ENCODE measurements at places on chromosomes 6 and 20.

DNA sequence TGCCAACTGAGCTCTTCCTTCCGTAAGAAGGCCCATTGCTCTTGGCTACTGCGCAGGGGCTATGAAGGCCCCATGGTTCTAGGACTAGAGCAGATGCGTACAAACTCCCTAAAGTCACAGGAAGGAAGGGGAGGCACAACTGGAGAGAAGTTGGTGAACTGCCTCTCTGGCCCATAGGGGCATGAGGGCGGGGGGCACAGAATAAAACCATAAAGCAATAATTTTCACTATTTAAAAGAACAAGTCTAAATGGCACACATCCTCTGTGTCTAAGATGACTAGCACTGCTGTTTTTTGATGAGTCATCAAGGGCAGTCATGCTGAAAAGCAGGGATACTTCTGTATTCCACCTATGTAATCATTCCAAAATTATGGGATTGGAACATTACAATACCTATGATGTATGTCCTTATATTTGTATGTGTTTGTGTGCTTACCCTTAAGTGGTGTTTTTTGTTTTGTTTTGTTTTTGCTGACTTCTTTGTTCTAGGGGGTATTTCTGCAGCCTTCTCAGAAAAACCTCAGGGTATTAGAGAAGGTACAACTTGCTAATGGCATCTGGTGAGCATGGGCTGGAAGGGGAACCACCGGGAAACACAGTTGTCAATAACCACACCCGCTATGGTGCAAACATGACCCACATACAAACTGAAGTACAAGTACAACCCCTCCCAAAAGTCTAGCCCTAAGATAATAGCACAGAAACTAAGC lies 36.9 kb downstream of the B4GALT5 start:
- DNase-seq: peak; percentile 81

GRCh38 chr6:36219081-36219480 lies 22.5 kb downstream of the BRPF3 start:
- no peak for DNase-seq

GRCh38 chr6:137967689-137968454 lies 100.8 kb downstream of the TNFAIP3 start:
- DNase-seq: peak; percentile 90

DNA sequence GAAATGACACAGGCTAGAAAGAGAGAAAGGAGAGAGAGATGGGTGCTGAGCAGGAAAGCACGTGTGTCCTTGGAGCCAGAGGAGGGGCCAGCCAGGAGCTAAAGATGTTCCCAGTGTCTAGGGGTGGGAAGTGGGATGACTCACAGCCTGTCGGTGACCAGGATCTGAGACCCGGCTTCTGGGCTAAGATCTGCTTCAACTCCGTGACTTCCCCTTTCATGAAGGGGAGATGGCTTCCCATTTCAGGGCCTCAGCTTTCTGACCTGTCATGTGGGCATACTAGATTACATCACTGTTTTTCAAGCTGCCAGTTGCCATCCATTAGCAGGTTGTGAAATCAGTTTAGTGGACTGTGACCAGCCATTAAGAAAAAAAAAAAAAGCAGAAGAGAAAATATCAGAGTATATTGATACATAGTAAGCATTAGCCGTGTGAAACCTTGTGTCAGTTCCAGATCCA lies 5.4 kb downstream of the TGM3 start:
- peak; percentile 99 for DNase-seq

DNA sequence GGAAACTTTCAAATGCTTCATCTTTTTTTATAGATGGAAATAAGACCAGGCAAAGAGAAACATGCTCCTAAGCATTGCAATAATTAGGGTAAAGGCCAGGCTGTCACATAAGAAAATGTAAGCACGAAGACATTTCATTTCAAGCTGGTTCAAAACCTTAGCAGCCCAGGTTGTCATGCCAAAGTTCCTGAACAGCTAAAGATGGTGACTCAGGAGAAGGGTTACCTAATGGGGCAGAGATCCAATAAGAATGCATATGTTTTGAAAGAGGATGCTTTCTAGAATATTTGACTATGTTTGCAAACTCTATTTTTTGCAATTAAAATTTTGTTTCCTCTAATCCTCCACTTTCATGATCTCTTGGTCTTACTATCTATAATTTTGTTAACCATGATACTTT lies 65.6 kb upstream of the PHACTR2 start:
- no peak for DNase-seq

- DNase-seq: no peak
These were observed 29.4 kb downstream of the DUSP22 start for GRCh38 chr6:321536-322258.

GRCh38 chr6:32562940-32563339 lies 26.7 kb downstream of the HLA-DRB1 start:
- DNase-seq: no peak

DNA sequence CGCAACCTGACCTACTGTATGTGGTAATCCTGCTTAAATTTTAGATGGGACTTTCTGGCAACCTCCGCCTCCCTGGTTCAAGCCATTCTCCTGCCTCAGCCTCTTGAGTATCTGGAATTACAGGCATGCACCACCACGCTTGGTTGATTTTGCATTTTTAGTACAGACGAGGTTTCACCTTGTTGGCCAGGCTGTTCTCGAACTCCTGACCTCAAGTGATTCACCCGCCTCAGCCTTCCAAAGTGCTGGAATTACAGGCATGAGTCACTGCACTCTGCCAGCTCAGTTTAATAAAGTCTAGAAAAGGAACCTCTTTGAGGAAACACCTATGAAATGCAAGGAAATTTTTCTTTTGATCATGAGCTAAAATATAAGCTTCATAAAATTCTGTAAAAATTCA lies 9.0 kb upstream of the PLCB4 start:
- DNase-seq: no peak

DNA sequence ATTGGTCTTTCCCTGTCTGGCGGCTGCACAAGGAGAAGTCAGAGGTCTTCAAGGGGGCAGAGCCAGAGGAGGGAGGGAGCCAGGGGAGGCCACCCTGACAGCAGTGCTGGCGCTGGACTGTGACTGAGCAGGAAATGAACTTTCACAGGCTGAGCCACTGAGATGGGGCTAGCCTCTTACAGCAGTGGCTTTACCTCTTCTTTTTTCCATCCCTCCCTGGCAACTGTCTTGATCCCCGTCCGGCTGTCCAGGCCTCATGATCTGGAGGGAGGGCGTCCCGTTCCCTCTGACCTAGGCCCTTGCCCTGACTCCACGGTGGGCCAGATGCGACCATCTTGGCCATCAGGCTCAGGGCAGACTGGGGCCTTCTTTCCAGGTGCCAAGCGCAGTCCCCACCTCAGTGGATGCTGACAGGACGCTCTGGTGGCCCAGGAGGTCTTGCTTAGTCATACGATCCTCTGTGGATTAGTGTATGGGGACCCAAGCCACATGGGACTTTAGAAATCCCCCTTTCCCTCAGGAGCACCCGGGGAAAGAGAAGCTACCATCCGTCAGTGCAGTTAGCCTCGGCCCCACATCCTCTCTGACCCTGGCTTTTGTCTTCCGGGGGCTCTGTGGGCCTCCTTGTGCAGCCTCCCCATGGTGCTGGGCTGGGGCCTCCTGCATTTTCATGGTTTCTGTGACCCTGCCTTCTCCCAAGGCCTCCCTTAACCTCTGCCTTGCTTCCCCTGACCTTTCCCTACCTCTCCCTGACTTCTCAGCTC lies 57.4 kb upstream of the CCDC167 start:
- DNase-seq: no peak

DNA sequence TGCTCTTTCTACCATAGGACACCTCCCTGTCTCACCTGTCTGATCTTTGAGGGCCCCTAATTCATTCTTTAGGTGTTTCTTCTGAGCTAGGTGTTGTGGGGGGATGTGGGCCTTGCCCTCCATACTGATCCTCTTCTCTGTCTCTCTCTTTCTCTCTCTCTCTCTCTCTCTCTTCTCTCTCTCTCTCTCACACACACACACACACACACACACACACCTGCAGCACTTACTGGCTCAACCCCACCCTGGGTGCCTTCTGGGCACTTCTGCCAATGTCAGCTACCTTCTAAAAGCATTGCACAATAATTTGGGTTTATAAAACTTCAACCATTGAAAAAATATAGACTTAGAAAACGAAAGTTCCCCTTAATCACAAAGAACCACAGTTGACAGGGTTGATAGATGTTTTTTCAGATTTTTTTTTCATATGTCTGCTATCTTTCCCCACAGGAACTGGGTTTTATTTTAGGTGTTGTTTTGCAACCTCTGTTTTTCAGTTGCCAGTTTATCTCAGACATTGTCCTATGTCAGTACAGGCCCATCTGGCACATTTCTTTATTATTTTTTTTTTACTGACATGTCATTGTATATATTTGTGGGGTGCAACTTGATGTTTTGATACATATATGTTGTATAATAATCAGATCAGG lies 28.1 kb downstream of the PKIG start:
- DNase-seq: peak; percentile 25

DNA sequence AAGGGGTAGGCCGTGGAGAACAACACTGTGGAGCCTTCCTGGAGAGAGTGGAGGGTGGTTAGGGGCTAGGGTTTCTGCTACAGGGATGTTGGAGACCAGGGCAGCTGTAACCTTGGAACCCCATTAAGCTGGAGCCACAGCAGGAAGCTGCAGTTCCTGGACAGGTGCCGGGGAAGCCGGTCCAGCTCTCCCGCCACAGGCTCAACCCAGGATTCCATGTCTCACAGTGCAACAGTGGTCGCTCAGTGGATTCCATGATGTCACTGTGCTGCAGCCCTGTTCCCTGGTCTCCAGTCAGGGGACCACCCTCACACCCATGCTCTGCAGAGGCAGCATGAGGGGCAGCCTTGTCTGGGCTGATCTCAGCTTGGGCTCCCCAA lies 264.6 kb upstream of the CDYL start:
- DNase-seq: no peak

- no peak for DNase-seq
These were observed 54.3 kb upstream of the SLC2A12 start for GRCh38 chr6:134106702-134107101.

GRCh38 chr6:105759946-105760345 lies 326.2 kb upstream of the PRDM1 start:
- DNase-seq: no peak

DNA sequence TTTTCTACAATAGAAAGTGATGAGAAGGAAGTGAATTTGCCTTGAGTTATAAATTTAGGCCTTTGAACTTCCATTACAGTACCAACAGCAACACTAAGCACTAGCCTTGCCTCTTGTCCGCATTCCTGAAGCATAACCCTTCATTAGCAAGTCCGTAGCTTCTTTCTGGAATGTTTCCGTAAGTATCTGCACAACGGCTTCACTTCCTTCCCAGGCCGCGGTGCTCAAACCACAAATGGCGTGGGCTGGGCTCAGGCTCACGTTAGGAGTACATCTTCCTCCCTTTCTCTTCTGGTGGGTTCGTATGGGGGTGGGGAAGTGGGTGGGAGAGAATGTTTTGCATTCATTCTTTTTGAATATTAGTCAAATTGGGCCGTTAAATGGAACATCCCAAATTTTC lies 193.8 kb upstream of the SNX9 start:
- peak; percentile 85 for DNase-seq

DNA sequence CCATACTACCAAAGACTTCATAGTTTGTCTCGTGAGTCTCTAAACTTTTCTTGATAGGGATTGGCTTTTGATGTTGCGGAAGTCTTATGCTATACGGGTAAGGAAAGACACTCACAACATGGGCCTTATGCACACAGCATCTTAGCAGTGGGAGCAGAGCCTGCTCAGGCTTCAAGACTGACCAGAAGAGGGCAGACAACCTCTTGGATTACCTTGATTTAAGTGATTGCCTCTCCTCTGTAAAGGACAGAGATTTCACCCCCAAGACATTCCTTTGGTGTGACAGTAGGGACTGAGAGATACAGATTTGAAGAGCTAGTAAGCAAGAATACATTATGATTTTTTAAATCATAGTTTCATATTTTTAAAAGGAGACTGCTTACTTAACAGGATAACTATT lies 71.0 kb upstream of the SAMD3 start:
- DNase-seq: peak; percentile 57

DNA sequence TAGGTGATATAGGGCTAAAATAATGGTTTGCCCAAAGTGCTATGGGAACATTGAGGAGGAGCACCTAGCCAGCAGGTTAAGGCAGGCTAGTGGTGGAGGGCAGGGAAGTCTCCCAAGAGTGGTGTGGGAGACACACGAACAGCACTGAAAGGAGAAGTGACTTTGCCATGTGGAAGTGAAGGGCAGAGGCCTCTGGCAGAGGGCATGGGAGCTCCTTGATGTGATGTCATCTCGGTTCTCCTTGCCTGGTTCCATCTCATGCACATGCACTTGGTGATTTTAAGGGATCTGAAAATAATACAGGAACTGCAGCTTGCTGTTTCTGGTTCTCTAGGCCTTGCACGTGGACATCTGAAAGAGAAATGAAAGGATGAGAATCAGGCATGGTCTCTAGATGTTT lies 4.7 kb upstream of the MAP3K4 start:
- DNase-seq: peak; percentile 18

- no peak for DNase-seq
These were observed 195.0 kb downstream of the TMEM242 start for GRCh38 chr6:157128235-157128775.

- no peak for DNase-seq
These were observed 12.3 kb downstream of the TMEM14B start for GRCh38 chr6:10759884-10760329.

DNA sequence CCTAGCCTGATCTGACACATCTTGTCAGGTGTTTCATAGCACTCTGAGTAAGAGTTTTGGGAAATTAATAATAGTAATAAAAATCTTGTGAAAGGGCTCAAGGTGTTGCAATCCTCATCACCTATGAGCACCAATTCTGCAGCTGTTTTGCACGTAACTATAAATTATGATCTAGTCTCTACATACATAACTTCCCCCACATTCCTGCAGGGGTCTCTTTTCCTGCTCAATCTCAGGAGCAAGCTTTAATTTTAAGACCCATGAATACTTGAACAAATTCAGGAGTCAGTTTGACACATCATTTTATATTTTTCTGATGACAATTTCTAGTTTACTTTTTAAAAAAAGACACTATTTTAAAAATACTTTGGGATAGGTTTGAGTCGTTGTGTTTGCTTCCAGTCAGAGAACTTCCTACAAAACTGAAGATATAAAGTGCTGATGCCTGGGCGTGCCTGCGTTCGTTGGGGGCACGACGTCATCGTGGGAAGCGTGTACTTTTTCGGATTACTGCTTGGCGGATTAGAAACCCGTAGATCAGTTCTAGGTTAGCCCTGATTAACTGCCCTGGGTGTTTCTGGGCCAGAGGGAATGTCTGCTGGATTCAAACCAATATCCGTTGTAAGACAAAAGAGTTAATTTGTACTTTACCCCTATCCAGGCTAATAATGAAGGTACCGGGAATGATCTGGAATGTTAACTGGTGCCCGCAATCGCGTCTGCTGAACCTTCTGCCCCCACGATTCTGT lies 1.0 kb upstream of the E2F3 start:
- peak; percentile 75 for DNase-seq

DNA sequence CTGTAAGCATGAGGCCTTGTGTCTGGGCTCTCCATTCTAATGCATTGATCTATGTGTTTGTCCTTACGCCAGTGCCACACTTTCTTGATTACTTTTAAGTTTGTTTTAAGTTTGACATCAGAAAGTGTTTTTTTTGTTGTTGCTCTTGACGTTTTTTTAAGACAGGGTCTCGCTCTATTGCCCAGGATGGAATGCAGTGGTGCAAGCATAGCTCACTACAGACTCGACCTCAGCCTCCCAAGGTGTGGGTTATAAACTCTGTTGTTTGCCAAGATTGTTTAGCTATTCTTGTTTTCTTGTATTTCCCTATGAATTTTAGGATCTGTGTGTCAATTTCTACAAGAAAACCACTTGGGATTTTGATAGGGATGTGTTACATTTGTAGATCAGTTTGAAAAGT lies 5.6 kb downstream of the MCUR1 start:
- no peak for DNase-seq

- DNase-seq: no peak
These were observed 157.1 kb upstream of the CENPW start for GRCh38 chr6:126182650-126183311.

- peak; percentile 66 for DNase-seq
These were observed 48.1 kb upstream of the MYL9 start for GRCh38 chr20:36493051-36493800.
